Chondrocyte (in vitro differentiated cells): ENCODE measurements at places on chromosomes 6 and 20. TPM values are rescaled to one million over a fixed set of nuclear protein-coding genes. Genes with fewer than 3 reads are reported as not detected.

Gene DTNBP1
- total RNA-seq, result 13.8 to 18.0 TPM (median 17.3 TPM) in 3 replicates

Gene B4GALT5
- 54.2 to 56.1 TPM (median 55.0 TPM) in 3 replicates for total RNA-seq

Gene SLC52A3
- total RNA-seq, result not detected in 3 replicates

Gene SLPI
- total RNA-seq, result 0.40 to 1.3 TPM in 2 of 3 replicates, not detected in the other

Gene GPR31
- total RNA-seq, result not detected in 3 replicates

Gene CGAS
- 1.0 to 1.7 TPM (median 1.6 TPM) in 3 replicates for total RNA-seq

Gene DEFB132
- not detected in 3 replicates for total RNA-seq

Gene FAM83C
- not detected in 3 replicates for total RNA-seq

Gene KCNK5
- total RNA-seq, result not detected in 3 replicates

Gene CCN6
- not detected in 3 replicates for total RNA-seq

Gene SLC26A8
- total RNA-seq, result 0.15 TPM in 1 of 3 replicates, not detected in the others

Gene FABP7
- total RNA-seq, result not detected in 3 replicates

Gene EDEM2
- 21.0 to 25.5 TPM (median 22.4 TPM) in 3 replicates for total RNA-seq

Gene ITCH
- total RNA-seq, result 58.2 to 96.9 TPM (median 84.8 TPM) in 3 replicates

Gene RUNX2
- total RNA-seq, result 12.2 to 20.4 TPM (median 14.0 TPM) in 3 replicates

Gene PRPH2
- total RNA-seq, result not detected in 3 replicates

Gene CMTR1
- 28.1 to 36.1 TPM (median 30.2 TPM) in 3 replicates for total RNA-seq

Gene THBD
- total RNA-seq, result 8.0 to 38.2 TPM (median 37.5 TPM) in 3 replicates

Gene GPX6
- not detected in 3 replicates for total RNA-seq

Gene C6orf52
- total RNA-seq, result 0.82 to 0.97 TPM in 2 of 3 replicates, not detected in the other

Gene RAB44
- not detected in 3 replicates for total RNA-seq

Gene GSS
- 39.5 to 57.7 TPM (median 57.3 TPM) in 3 replicates for total RNA-seq

Gene OOEP
- total RNA-seq, result not detected in 3 replicates

Gene ZNFX1
- 36.0 to 38.7 TPM (median 36.4 TPM) in 3 replicates for total RNA-seq

Gene GRIK2
- 8.2 to 15.8 TPM (median 8.3 TPM) in 3 replicates for total RNA-seq

Gene MYB
- total RNA-seq, result 0.13 to 0.51 TPM (median 0.20 TPM) in 3 replicates

Gene RBM12
- total RNA-seq, result 59.0 to 66.5 TPM (median 63.8 TPM) in 3 replicates

Gene PAK5
- total RNA-seq, result not detected in 3 replicates

Gene OXT
- total RNA-seq, result not detected in 3 replicates

Gene IPCEF1
- total RNA-seq, result not detected in 3 replicates

Gene LTA
- not detected in 3 replicates for total RNA-seq
